ENCODE measurements at places on chromosomes 3 and 15.

GRCh38 chr15:84891339-84891738, 6.9 kb downstream of the SLC28A1 start:
- DNase-seq, result no peak

- DNase-seq, result no peak
Measured at GRCh38 chr15:71261418-71261817, 146.1 kb downstream of the THSD4 start.

DNA sequence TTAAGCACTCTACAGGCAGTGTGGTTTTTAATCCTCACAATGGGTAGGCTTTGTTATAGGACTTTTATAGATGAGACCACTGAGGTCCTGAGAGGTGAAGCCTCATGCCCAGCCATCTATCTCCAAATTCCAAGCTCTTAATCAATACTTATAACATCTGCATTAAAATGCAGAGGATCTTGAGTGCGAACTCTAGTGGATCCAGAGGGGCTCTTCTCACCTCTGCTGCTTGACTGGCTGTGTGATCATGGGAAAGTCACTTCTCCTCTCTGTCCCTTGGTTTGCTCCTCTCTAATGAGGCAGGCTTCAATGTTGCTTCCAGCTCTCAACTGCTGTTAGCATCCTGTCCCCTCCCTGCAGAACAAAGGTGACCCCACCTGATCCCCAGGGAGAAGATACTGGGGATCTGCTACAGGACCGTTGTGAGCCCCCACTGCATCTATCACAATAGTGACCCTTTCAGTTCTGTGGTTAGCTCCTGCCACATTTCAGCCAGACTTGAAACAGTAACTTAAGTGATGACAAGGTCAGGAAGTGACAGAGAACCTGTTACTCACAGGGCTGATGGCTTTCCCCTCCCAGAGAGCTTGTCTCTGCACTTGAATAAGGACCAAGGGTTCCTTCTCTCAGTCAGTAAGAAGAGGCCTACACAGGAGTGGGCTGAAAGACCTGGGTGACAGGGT, 1.3 kb downstream of the SLC27A2 start:
- peak; percentile 8 for DNase-seq

DNA sequence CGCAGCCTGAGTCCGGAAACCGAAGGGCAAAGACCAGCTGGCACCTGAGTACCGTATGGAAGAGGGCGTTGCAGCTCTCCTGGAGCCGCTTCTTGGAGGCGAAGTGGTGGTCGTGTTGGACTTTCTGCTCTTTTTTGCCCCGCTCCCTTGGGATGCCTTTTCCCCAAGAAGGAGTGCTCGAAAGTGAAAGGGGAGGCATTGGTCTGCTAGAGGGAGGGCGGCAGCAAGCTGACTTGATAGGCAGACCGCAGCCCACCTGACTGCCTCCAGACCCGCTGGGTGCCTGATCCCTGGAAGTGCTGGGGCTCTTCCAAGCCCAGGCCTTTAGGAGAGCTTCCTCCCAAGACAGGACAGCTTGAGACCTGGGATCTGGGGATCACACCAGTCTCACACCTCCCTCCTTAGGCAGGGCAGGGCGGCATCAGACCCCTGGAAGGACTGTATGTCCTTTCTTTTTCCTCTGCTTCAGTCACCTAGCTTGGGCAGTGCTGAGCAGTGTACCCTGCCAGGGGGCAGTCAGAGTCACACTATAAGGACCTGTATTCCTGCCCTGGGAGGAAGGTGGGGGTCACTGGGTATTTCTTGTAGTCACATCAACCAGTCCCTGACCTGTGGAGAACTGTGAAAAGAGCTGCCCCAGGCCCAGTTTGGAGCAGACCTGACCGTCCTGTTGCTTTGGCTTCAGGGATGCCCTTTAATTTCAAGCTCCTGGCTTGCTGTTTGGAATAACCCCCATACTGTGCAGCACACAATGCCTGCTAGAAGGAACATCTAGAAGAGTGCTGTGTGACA, 2.1 kb downstream of the ACVR2B start:
- no peak for DNase-seq

GRCh38 chr3:53570081-53570480, 75.7 kb downstream of the CACNA1D start:
- no peak for DNase-seq

DNA sequence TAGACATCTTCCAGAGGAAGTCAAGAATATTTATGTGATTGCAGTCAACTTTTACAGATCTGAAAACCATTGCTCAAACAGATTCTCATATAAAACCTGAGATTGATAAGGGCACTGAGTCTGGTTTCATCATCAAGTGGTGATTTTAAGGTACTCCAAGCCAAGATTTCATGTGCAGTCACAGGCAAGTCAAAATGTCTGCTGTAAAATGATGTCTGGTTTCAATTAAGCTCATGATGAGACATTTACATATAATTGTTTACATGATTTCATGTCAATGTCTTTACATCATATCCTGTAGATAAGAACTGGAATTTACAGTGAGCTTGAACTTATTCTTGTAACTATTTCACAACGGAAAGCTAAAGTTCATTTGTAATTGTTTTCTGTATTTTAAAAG, 1215.5 kb downstream of the ROBO2 start:
- no peak for DNase-seq

DNA sequence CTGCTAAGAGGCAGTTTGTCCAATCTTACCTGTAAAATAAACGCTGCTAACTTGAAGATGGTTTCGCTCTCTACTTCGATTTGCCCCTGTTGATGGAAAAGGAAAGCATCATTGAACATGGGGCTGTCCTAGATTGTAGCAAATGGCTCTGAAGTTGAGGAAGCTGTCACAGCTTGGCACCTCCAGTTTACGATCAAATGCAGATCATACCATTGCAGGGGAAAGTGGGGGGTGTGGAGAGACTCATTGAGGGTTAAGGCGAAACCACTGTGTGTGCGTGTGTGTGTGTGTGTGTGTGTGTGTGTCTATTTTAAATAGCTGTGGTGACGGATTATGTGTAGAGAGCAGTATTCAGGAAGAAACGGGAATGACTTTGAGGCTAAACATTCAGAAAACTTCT, 127.6 kb upstream of the LMOD3 start:
- DNase-seq, result peak; percentile 33

- DNase-seq, result no peak
Measured at GRCh38 chr3:68060191-68060590, 405.8 kb upstream of the SUCLG2 start.

GRCh38 chr3:59514865-59515482, 465.1 kb upstream of the CFAP20DC start:
- no peak for DNase-seq

- no peak for DNase-seq
Measured at GRCh38 chr15:42035435-42035761, 14.6 kb upstream of the PLA2G4E start.

DNA sequence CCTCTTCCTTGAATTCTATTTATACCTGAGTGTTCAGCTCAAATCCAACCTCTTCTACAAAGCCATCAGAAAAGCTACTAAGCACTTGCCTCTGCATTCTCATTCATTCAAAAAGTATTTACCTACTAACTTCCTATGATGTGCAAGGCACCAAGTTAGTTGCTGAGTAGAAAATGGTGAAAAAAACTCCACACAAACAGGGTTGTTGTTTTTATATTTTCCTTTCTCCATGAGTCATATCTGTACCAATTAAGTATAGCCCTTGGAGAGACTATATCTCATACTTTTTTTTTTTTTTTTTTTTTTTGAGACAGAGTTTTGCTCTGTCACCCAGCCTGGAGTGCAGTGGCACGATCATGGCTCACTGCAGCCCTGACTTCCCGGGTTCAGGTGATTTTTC, 67.7 kb downstream of the IGF2BP2 start:
- DNase-seq, result no peak

- DNase-seq, result no peak
Measured at GRCh38 chr3:129992781-129993180, 18.3 kb downstream of the TRH start.

DNA sequence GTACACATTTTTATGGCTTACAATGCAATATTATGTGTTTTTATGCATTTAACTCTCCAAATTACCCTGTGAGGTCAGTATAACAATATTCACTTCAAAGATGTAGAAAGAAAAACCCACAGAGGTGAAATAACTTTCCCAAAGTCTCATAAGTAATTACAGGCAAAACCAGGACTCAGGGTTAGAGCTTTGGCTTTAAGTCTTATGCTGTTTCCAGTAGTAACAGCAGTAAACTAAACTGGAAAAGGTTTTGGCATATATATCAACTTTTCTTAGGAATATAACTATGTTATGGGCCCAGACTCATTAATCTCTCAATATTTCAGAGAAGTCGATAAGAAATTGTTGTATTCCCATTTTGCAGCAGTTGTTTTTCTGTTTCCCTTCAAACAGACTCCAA, 206.3 kb upstream of the KCNMB2 start:
- no peak for DNase-seq

GRCh38 chr15:92079047-92079446, 225.5 kb downstream of the SLCO3A1 start:
- DNase-seq, result no peak

DNA sequence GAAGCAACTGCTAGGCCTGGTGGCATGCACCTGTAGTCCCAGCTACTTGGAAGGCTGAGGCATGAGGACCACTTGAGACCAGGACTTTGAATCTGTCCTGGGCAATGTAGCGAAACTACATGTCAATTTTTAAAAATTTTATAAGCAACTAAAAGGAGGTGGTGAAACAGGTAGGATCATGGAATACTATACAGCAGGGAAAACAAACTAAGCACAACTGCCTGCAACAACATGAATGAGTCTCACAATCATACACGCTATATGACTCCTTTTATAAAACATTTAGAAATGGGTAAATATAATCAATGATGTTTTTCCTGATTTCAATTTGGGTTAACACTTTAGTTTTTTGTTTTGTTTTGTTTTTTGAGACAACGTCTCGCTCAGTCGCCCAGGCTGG, 29.5 kb upstream of the CNBP start:
- no peak for DNase-seq

DNA sequence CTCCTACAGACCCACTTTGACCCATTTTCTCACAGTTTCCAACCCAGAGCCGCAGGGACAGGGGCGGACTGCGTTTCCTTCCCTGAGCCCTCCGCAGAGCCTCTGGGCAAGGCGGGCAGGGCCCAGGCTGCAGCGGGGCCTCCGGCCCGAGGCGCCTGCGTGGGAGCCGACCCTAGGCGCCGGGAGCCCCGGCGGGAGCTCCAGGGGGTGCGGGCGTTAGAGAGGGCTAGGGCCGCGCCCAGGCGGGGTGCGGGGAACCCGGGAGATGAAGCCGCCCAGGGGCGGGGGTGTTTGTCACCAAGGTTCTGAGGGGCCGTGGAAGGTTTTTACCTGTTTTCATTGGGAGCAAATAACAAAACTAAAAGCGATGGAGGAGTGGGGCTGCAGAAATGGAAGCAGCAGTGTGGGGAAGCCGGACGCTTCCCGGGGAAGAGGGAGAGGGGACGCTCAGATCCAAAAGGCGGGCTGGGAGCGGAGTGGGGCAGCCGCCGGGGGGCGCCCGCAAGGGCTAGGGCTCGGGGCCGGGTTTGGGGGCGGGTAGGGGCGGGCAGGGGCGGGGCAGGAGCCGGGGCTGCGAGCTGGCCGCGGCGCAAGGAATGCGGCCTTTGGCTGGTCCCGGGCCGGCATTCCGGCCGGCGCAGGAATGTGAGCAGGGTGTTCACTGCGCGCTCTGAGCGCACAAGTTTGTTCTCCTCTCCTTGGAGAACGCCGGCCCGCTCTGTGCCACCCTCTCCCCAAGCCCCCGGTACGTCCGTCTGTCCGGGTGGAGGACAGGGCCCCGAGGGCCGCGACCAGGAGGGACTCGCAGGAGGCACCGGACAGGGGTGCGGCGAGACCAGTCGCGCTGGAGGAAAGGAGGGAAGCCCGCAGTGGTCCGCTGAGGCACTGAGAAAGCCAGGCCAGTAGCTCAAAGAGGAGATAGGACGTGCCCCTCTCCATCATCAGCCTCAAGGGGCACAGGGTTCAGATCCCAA, 61.1 kb downstream of the AMOTL2 start:
- DNase-seq, result no peak

- no peak for DNase-seq
Measured at GRCh38 chr3:120894316-120895057, 13.5 kb upstream of the STXBP5L start.

- no peak for DNase-seq
Measured at GRCh38 chr15:69161079-69161877, 843 bp downstream of the GLCE start.

GRCh38 chr15:23854912-23855659, 168.0 kb upstream of the NDN start:
- no peak for DNase-seq
